ENCODE measurements at places on chromosomes 6 and 20. TPM values are rescaled to one million over a fixed set of nuclear protein-coding genes. Genes with fewer than 3 reads are reported as not detected.

Gene CSNK2A1
- 89.6 TPM for total RNA-seq

Gene NR2E1
- total RNA-seq, result not detected

Gene STAU1
- 59.1 TPM for total RNA-seq

Gene TCEA2
- total RNA-seq, result not detected

Gene LPA
- not detected for total RNA-seq

Gene WFDC2
- 17.7 TPM for total RNA-seq

Gene MRS2
- total RNA-seq, result 14.0 TPM

Gene UBD
- total RNA-seq, result not detected

Gene SLC17A1
- not detected for total RNA-seq

Gene DACT2
- not detected for total RNA-seq

Gene PRR18
- total RNA-seq, result 0.05 TPM

Data from HT-29 (cell line).